ENCODE measurements at places on chromosomes 3 and 15.

- no peak for DNase-seq
Measured at GRCh38 chr15:60546744-60547143, 67.8 kb upstream of the ICE2 start.

- DNase-seq: no peak
Measured at GRCh38 chr15:52709187-52709981, 30.2 kb upstream of the ATOSA start.

DNA sequence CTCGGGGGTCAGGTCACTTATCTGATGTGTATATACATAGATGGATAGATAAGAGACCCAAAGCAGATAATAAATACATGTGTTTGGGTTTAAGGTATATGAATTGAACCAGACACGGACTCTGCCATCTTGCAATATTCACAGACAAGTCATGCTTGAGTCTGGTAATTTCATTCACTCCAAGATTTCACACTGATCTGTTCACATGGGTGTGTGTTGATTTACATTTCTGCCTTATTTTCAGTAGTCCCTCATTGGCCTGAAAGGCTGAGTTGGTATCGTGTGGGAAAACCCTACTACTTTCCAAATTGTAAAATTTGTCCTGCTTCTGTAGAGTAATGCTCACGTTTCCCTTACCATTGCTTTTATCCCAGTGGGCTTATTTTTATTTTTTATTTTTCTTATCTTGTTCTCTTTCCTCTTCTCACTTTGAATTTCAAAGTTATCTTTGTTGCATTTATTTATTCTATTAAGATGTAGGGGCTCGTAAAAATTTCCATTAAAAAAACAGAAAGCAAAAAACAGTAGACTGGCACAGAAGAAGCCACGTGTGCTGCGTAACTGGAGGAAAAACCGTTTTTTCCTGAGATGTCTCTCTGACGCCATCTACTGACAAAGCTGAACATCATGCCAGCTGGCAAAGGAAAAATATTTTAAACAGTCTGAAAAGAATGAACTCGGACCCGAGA is 10.8 kb upstream of the MFSD1 start:
- no peak for DNase-seq

- peak; percentile 68 for DNase-seq
Measured at GRCh38 chr3:125683067-125683829, 88.0 kb upstream of the OSBPL11 start.

- DNase-seq: no peak
Measured at GRCh38 chr3:183895296-183895695, 10.6 kb upstream of the PARL start.

- DNase-seq: no peak
Measured at GRCh38 chr15:66153549-66154415, 99.8 kb downstream of the MEGF11 start.

DNA sequence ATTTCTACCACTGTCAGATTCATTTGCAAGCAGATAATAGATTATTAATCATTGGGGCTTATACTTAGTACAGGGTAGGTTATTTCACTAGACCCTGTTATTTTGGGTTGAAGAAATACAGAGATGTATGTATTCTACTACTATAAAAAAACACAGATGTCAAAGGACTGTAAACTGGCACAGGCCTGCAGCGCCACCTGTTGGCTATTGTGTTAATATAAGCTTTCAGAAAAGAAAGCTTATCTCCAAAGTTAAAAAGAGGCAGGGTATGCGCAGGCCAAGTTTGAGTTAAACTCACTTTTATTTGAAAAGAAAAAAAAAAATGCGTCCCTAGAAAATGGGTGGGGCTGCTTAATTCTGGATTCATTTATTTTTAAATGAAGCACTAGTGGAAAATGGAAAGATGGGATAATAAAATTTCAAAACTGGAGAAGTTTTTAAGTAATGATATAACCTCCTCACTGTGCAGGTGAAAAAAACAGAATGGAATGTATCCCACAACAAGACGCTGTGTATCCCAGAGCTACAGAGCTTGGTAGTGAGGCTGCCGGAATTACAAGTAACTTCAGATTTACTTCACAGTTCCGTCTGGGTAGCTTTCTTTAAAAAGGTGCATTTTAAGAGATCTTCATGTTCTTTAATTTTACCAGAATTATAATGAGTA is 407.2 kb upstream of the TGFBR2 start:
- DNase-seq: peak; percentile 88

GRCh38 chr15:59371458-59372351 is 966 bp downstream of the MYO1E start:
- DNase-seq: peak; percentile 48

DNA sequence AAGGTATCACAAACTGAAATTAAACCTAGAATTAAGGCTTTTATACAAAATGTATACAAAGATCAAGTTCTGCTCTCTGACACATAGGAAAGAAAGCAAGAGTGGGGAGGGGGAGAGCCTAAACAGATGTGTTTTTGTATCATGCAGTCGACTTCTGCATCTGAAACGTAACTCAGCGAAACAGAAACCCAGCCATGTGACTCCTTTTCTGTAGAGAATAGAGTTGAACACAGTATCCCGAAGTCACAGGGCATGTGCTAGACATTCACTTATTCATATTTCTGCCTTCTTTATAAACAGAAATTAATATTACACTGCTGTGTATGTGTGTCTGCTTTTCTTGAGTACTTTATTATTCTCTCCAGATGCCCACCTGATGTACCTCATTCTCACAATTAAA is 121.0 kb downstream of the PDZRN3 start:
- no peak for DNase-seq

- peak; percentile 47 for DNase-seq
Measured at GRCh38 chr3:171328419-171329082, 131.7 kb downstream of the TNIK start.

GRCh38 chr15:59138243-59138642 is 33.3 kb downstream of the CCNB2 start:
- DNase-seq: peak; percentile 52

DNA sequence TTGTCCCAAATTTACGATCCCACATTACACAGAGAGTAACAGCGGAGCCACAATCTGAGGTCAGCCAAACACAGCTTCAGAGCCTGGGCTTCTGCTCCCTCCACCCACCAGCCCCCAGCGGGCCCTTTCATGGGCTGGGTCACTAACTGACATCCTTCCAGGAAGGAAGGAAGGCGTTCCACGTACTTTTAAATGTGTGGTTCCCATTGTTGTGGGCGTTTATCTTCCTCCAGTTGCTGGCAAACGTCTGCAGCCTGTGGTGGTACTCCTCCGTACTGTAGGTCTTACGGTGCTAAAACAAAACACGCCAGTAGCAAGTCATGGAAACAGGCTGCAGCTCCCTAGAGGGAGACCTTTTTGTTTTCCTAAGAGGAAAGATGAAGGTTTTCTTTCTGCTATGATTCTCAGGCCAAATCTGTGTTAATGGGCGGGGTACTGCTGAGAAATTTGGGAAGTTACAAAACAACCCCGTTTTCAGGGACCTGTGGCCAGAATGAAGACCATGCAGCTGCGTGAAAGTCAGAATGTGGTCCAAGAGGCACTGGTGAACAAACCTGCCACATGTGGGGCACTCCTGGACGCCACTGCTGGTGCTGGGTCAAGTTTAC is 7.6 kb downstream of the CTSH start:
- peak; percentile 74 for DNase-seq

GRCh38 chr3:127029658-127030507 is 47.0 kb downstream of the PLXNA1 start:
- DNase-seq: no peak

DNA sequence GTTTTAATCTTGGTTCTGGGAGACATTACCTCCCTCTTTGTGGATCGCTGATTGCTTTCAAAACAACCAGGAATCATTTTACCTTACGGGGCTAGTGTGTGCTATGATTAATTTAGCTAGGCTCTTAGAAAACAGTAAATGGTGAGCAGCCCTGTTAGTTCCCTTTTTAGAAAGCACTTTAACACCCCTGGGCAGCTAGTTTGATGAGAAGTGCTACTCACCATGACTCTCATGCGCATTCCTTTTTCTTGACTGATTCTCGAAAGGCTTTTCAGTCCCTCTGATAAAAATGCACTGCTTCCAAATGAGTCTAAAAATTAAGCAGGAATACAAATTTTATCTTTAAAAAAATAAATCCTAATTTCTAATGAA is 75.3 kb upstream of the LEKR1 start:
- no peak for DNase-seq

DNA sequence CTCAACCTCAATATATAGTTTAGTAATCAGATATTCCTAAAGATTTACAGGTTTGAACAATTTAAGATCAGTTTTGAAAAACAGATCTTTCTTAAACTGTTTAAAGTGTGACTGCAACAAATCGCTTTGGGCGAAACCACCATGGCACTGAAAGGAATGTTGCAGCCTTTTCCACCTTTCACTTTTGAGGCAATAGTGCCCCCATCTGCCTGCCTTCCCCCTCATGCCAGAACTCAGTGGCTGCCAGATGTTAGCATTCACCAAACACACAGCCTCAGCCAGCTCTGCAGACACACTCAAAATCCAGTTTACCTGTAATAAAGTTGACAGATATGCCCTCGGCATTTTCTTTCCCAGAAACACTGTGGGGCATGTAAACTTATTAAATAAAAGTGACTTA is 3.3 kb downstream of the LYSMD4 start:
- no peak for DNase-seq

DNA sequence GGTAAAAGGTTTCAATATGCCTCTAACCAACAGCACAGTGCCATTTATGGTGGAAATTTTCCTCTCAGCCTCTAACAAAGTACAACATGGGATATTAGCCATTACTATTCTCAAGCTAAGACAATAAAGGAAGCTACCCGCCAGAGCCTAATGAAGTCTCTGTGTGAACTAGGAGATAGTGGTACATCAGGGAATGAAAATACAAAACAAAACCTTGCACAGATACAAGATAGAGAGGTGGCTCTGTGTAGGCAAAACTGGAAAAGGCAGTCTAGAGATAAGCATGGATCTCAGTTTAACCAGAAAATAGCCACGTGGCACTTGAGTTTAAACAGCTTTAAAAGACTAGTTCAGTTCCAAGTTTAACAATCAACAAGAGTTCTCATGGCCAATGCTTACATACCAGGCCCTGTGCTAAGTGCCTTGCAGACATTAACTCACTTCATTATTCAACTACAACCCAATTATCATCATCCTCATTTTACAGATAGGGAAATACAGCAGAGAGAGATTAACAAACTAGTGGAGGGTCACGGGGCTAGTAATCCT is 279.3 kb downstream of the IGSF11 start:
- DNase-seq: no peak

GRCh38 chr15:52784799-52785671 is 5.1 kb downstream of the ONECUT1 start:
- no peak for DNase-seq

- DNase-seq: no peak
Measured at GRCh38 chr15:56866803-56867202, 51.6 kb upstream of the TCF12 start.

DNA sequence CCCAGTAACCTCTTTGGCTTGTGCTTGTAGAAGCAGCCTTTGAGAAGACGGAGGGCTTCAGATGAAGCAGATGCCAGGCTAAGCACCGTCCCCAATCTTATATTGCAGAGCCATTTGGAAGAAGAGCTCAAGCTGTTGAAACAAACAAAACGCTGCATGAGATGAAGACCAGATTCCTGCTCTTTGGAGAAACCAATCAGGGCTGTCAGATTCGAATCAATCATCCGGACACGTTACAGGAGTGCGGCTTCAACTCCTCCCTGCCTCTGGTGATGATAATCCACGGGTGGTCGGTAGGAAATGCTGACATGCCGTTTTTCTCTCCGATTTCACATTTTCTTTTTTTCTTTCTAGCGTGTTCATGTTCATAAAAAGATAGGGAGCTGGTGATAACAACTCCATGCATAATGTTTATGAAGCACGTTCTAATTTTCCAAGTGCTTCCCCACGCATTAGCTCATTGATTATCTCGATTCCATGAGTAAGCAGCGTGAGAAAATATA is 106.5 kb downstream of the LIPC start:
- no peak for DNase-seq

GRCh38 chr3:25481386-25481785 is 53.3 kb downstream of the RARB start:
- no peak for DNase-seq

- DNase-seq: no peak
Measured at GRCh38 chr15:92339361-92339760, 54.3 kb upstream of the ST8SIA2 start.

DNA sequence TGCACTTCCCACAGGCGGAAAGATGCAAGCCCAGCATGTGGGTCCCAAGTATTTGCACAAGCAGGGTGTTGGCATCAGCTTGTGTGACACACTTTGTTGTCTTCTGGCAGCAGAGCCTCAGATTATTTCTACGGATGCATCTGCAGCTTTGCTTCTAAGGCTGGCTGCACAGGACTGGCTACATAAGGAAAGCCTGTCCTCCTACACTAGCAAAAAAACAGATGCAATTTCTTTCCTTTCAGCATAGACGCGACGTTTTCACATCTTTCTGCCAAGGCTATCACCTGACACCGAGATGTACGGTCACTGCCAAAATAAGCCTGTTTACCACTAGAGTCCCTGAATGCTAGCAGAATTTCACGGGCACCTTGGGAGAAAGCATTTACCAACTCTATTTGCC is 13.5 kb downstream of the MRPS11 start:
- no peak for DNase-seq

DNA sequence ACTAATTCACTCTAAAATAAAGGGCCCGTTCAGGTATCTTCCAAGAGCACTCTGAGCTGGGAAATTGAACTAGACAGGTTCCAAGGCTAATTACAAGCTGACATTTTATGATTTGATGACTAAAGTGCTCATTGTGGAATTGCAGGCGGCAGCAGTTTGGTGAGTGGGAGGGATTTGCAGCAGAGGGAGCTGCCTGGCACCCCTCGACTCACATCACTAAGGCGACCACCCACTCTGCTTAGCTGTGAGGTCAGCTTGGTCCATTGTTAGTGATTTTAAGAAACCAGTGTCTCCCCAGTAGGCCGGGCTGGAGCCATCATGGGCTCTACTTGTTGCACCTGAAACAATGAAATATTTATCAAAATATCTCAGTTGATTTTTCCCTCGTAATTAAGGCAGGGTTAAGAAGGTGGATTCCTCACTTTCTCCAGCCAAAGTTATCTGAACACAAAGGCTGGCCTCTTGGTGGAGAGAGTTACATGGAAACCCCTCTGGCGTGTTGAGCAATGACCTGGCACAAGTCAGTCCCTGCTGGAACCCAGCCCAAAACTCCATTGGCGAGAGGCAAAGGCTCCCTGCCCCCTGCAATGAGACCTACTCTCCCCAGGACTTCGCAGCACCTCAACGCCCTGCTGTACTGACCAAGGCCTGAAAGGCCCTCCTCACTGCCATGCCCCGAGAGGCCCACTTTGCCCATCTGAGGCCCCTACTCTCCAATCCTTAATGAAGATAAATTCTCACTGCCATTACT is 65.0 kb upstream of the ATP2B2 start:
- peak; percentile 67 for DNase-seq

DNA sequence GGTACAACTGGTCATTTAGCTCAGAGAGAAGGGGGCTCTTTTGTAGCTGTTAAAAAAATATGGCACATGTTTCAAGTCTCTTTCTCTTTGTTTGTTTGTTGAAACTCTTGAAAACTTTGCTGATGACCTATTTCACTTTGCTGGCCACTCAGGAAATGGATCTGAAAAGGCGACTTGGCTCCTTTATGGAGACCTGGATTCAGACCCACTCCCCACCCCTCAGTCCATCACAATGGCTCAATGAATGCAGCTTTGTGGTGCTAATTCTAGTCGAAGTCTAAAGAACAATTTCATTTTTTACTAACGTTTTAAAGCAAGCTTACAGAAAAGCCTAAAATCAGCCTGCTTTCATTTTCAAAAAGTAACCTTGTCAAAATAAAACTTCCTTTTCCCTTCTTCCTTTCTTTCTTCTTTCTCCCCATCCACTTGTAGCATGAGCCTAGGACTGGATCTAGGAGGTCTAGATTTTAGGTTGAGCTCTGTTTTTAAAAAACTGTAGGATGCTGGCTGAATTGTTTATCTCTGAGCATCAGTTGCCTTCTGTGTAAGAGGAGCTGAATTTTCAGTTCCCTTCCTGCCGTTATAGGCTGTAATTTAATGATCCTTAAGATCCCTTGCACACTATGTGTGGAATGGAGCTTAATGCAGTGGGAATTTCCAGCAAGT is 165.5 kb upstream of the FEZF2 start:
- no peak for DNase-seq

All from Right ventricle myocardium superior (tissue), 1 donor.